ENCODE measurements at places on chromosomes 3 and 15.

GRCh38 chr3:107848351-107848915, 242.4 kb downstream of the CD47 start:
- no peak for DNase-seq

DNA sequence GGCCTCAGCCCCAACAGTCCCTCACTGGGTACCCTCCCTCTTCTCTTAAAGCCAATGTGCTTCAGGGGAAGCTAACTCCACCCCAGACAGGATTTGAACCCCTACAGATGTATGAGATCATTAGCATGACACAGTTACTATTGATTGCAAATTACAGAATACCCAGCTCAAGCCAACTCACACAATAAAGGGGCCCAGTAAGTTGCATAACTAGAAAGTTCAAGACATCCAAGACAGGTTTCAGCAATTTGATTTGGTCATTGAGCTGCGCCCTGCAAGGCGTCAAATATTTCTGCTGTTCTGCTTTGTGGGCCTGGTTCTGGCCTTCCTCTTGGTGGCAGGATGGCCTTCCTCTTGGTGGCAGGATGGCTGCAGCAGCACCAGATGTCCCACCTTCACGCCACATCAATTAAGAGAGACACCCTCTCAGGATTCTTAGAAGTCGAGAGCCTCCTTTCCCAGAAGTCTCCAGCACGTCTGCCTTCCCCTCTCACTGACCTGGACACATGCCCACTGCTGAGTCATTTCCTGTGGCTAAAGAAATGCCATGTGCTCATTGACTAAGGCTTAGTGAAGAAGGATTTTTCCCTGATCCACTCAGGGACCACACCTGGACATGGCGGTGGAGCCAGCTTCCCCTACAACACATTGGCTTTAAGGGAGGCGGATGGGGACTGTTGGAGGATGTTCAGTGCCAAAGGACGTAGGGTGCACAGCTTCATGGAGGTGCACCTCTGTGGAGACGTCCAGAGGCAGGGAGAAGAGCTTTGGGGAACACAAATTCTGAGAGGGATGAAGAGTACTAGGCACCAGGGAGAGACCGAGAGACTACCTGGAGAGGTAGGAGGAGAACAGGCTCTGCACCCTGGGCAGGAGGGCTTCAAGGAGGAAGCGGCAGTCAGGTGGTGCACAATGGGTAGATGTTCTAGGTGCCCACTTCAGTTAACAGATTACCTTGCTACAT, 49.1 kb downstream of the DNASE1L3 start:
- peak; percentile 71 for DNase-seq

- DNase-seq, result peak; percentile 49
Measured at GRCh38 chr3:151903501-151903991, 30.1 kb downstream of the SUCNR1 start.

DNA sequence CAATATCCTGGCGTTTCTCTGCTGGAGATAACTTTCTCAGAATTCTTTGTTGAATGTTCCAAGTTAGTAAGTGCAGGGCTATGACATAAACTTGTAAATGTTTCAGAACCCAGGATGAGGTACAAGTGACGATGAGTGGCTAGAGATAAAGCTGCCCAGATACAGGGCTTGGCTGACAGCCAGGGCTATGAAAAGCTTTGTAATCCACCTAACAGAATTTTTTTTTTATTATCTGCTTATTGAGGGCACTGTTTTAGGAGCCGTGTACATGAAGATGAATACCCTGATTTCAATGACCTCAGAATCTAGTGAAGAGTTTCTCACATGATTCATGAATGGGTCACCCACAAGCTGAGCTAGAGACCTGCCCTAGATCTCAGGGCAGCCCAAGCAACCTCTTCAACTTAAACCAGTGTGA, 431.4 kb downstream of the DIPK2A start:
- DNase-seq, result no peak

DNA sequence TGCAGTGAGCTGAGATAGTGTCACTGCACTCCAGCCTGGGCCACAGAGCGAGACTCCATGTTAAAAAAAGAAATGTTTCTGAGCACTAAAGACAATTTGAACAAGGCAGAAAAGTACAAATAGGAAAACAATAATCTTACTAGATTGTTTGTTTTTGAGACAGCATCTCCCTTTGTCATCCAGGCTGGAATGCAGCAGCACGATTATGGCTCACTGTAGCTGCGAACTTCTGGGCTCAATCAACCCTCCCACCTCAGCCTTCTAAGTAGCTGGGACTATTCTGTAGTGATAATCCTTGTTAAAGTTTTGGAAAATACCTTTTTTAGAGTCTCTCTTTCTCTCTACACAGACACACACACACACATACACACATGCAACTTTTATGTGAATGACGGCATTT, 107.1 kb downstream of the LPP start:
- no peak for DNase-seq

DNA sequence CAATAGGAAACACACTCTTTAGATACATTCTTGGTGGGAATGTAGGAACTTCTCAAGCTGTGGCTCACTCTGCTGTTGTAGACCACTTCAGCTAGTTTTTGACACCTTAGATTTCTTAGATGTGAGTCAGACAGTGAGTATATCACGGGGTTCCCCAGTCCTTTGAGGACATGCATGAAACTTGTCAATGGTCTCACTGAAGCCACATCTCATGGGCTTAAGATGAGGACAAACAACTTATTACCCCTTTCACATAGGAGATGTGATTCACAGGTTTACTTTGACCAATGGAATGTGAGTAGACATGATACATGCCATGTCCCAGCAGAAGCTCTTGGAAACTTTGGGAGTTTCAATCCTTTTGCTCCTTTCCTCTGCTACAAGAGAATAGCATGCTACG, 325.5 kb downstream of the CHST2 start:
- DNase-seq, result no peak

- DNase-seq, result no peak
Measured at GRCh38 chr3:20325563-20325962, 139.6 kb upstream of the SGO1 start.

DNA sequence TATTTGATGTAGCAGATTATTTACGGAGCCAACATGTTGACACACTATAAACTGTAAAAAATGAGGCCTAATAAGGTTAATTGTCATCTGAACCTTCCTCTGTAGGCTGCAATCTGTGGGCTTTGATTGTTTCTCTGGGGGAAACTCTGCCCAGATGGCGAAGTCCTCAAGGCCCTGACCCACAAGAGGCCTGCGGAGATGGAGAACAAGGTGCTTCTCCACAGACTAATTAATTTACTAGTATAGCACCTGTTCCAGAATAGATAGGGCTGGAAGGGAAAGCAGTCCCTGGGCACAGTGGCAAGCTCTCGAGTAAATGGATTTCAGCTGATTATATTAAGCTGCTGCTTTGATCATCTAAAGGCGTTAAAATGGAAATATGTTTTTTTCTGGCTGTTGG, 338.8 kb upstream of the DNAJC19 start:
- DNase-seq, result no peak

- no peak for DNase-seq
Measured at GRCh38 chr3:78668302-78668701, 1099.5 kb downstream of the ROBO1 start.

GRCh38 chr15:36591536-36592411, 12.3 kb downstream of the CDIN1 start:
- DNase-seq, result no peak

- DNase-seq, result no peak
Measured at GRCh38 chr3:34283751-34284150, 485.3 kb downstream of the PDCD6IP start.

GRCh38 chr3:71384388-71384787, 199.1 kb downstream of the FOXP1 start:
- DNase-seq, result no peak

- no peak for DNase-seq
Measured at GRCh38 chr3:126959136-126959920, 23.6 kb upstream of the PLXNA1 start.

DNA sequence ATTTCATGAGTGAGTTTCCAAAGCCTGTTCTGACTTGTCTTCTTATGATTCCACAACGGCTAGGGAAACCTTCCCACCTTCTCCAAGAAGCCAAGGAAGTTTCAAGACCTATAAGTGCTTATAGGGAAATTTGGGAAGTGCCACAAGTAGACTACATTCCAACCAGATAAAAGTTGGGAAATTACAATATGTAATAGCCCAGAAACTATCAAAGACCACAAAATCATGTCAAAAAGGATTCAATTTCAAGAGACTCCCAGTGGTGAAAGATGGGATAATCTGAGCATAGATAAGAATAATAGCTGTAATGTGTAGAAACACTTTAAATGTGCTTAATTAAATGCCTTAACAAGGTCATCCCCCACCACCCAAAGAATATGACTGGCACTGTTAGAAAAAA, 169.2 kb upstream of the SLC2A2 start:
- DNase-seq, result no peak

- no peak for DNase-seq
Measured at GRCh38 chr3:16136055-16136454, 38.4 kb upstream of the GALNT15 start.

- DNase-seq, result no peak
Measured at GRCh38 chr3:102661707-102662497, 227.1 kb downstream of the ZPLD1 start.

DNA sequence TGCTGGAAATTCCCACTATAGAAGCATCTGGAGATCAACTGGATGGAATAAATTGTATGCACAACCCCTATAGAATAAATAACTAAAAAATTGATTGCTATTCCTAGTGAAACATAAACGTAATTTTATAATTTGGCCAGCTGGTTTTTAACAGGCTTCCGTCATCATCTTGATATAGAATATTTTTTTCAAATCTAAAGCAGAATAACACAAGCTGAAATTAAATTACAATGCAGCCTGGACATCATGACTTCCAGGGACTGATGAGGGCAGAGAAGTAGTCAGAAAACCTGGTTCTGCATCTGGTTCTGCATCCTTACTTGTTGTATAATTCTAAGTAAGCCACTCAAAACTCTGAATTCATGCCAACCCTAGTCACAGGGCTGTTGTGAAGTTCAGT, 146.1 kb downstream of the MEX3B start:
- no peak for DNase-seq

GRCh38 chr15:52791776-52792175, 1.6 kb upstream of the ONECUT1 start:
- DNase-seq, result no peak

GRCh38 chr3:141877911-141878310, 1.5 kb downstream of the ATP1B3 start:
- DNase-seq, result no peak

- DNase-seq, result no peak
Measured at GRCh38 chr15:88571153-88571851, 24.8 kb upstream of the DET1 start.

DNA sequence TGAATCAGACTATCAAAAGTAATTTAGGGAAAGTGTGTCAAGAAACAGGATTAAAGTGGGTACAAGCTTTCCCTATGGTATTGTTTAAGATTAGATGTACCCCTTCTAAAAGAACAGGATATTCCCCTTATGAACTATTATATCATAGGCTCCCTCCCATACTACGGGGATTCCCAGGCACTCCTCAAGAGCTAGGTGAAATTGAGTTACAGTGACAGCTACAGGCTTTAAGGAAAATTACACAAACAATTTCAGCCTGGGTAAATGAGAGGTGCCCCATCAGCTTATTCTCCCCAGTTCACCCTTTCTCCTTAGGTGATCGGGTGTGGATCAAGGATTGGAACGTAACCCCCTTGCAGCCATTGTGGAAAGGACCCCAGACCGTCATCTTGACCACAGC, 240.8 kb upstream of the CNTN6 start:
- DNase-seq, result no peak

DNA sequence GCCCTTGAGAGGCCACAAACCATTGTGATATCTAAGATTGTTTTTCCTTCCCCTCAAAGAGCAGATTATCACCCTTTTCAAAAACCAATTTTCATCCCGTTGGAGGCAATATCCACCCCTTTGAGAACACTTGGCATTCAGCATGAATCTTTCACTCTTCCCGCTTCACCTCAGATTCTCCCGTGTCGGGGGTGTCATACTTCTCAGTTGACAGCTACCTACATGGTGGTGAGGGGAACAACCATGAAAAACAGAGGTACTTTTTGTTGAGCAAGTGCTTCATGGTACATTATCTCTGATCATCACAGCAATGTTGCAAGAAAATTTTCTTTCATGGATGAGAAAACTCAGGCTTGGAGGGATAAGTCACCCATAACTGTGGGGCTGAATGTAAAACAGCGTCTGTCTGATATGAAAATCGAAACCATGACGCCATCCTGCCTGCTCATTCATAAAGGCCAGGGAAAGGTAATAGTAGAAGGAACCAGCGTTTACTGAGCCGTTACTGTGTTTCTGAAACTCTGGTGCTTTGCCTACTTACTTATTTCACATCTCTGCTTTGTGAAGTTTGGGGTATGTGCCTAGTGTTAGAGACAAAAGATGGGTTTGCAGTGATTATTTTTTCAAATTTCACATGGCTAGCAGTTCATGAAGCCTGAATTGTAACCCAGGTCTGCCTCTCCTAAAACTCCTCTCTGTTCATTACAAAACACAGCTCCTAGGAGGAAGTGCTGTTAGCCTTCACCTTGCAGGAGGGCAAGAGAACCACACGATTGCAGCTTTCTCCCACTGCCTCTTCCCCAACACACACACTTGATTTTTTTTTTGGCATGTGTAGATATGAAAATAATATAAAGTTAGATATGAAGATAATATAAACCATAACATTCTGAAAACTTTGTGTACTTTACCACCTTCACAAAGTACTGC, 35.4 kb downstream of the SV2B start:
- DNase-seq, result no peak

DNA sequence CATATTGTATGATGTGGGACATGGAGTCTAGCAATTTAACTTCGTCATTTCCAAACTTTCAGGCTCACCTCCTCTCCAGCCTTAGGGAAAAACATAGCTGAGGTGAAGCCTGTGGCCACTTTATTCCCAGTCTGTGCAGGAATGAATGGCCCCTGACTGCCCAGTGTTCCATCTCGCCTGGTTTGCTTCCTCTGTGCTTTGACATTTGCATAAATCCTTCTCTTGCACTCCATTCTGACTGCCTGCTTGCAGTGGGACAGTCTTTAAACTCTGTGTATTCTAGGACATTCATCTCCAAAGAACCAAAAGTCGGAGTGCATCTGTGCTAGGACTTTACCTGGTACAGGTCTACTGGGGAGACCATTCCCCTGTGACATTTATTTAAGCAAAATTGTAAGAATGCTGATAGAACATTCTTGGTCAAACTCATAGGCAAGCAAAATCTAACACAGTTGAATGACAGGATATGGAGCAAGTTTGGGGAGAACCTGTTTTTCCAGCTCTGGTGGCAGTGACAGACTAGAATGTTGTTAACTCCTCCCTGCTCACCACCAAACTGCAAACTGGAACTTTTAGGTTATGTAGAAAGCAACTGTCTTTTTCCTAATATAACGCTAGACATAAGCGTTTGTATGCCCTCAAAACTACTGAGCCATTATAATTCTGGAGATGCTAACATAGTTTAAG, 22.1 kb downstream of the TMED3 start:
- no peak for DNase-seq

GRCh38 chr3:9190276-9190675, 59.2 kb downstream of the SRGAP3 start:
- DNase-seq, result no peak

DNA sequence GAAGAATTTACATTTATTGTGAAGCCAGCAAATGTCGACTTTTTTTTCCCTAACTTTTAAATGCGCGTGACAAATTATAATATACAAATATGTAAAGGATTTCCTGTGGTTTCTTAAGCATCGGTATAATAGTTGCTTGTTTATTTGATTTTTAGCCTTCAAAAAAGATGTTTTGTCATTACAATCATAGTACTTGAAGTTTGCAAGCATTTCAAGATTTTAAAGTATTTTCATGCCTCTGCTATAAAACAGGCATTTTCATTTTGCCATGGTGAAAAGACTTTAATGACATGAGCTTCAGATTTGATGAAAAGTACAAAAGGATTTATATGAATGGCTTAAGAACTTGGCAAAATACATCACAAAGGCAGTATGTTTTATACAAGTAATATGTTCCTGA, 9.4 kb upstream of the P2RY12 start:
- no peak for DNase-seq

GRCh38 chr3:188230962-188231361, 77.0 kb downstream of the LPP start:
- DNase-seq, result no peak
